ENCODE measurements at places on chromosomes 7 and 10.

DNA sequence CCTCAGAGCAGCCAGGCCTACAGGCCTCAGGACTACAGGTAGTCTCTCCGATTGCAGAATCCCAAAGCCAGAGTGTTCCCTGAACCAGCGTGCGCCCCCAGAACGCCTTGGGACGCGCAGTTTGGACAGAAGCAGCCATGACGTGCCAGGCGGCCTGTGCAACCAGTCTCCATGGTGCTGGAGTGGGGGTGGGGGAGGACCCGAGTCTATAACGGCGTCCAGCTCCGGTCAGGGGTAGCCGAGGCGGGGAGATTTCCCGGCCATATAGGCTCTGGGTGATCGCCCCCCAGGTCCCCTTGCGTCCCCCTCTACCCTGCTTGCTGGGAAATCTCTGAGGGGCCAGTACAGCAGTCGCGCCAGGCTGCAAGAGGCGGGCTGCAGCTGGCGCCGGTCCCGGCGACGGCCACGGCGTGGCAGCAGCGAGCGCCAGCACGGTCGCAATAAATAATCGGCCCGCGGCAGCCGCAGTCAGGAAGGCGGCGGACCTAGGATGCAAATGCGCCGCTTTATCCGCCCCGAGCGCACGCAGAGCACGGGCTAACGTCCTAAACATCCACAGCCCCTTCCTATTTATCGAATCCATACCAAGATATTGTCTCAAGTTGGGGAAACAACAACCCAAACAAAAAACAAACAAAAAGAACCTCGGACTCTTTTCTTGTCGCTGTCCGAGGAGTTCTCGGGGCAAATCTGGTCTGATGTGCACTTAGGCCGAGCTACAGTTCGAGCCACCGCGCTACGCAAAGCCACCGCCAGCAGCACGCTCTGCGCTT, 1.6 kb downstream of the HOXA3 start:
- DNase-seq: peak; percentile 16

DNA sequence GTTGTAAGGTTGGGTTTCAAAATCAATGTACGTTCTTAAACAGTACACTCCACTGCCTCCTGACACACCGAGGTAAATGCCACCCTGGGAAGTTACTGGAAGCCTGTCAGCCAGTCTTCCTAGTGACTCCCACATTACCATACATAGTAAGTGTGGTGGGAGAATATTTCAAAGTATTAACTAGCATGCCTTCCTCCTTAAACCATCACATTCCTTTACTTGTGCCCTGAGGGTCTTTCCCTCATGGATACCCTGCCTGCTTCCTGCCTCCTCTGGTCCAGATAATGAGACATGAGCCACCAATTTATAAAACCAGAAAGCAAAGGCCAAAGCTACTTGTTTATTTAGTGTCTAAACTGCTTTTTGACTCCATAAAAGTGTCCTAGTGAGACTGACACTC, 23.3 kb upstream of the SORCS3 start:
- DNase-seq: no peak

DNA sequence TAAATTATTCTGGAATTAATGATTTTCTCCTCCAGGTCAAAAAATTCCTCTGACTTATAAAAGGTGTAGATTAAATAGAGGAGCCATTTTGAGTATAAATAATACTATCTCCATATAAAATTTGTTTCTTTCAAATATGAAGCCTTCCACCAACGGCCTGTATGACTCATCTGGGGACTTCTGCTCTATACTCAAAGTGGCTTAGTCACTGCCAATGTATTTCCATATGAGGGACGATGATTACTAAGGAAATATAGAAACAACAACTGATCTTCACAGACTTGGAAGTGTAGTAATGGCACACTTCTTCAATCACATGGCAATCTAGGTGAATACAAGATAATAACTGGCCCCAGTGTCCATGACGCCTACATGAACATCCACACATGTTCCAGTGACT, 335.6 kb upstream of the HGF start:
- DNase-seq: no peak

- no peak for DNase-seq
Measured at GRCh38 chr10:93383562-93383981, 98.6 kb downstream of the MYOF start.

GRCh38 chr10:60549686-60550085, 160.0 kb upstream of the ANK3 start:
- no peak for DNase-seq

DNA sequence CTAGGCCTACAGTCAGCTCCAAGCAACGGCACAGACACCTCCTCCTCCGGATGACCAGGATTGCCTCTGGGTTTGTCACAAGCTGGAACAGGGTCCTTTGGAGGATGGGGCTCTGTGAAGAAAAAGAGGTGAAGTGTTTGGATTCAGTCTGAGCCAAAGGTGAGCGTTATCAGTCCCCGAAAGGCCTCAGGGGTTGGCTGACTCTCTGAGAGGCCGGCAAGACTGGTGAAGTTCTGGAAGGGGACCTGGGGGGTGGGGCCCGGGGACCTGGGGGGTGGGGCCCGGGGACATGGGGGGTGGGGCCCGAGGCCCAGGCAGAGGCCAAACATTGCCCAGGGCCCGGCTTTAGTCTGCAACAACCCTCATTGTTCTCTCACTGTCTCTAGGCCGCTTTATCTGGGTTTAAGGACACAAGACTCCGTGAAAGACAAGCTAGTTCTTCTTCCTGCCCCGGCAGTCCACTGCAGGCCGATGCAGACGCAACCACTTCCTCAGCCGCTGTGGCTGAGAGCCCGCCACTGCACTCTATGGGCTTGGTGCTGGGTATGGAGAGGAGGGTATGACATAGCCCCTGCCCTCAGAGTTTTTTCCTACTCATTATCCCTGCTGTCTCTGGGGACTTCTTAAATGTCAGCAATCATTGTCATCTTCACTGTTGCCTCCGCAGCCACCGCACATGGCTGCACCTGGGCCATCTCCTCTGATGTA, 27.4 kb upstream of the PSAP start:
- no peak for DNase-seq

DNA sequence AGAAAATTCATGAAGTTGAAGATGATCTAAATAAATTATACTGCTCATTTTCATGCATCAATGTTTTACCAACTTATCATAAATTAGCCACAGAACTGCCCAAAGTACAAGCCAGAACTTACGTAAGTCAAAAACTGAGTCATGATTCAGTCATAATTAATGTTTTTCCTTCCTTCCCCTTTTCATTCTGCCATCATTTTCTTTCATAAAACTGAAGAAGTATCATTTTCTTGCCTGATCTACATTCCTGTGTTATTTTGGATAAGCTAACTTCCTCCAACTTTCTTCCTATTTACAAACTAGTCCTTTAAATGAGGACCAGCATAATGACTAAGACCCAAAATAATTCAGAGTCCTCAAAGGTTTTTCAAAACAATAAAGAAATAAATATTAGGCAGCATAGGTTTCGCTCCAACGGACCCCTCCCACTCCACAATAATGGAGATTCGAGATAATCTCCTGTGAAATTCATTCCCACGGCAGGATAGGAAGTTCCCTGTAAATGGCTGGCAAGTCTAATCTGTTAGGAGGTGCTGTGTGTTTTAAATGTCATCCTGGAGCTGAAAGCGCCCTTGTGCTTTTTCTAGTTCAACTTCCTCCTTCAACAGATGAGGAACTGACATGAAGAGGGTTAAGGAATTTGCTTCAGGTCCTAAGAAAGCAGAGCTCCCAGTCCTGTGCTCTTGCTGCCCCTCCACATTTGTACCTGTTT, 218.9 kb downstream of the DOCK4 start:
- DNase-seq: no peak

- DNase-seq: no peak
Measured at GRCh38 chr10:18402853-18403252, 248.5 kb downstream of the NSUN6 start.

- DNase-seq: peak; percentile 56
Measured at GRCh38 chr10:116737627-116738327, 4.6 kb downstream of the HSPA12A start.

DNA sequence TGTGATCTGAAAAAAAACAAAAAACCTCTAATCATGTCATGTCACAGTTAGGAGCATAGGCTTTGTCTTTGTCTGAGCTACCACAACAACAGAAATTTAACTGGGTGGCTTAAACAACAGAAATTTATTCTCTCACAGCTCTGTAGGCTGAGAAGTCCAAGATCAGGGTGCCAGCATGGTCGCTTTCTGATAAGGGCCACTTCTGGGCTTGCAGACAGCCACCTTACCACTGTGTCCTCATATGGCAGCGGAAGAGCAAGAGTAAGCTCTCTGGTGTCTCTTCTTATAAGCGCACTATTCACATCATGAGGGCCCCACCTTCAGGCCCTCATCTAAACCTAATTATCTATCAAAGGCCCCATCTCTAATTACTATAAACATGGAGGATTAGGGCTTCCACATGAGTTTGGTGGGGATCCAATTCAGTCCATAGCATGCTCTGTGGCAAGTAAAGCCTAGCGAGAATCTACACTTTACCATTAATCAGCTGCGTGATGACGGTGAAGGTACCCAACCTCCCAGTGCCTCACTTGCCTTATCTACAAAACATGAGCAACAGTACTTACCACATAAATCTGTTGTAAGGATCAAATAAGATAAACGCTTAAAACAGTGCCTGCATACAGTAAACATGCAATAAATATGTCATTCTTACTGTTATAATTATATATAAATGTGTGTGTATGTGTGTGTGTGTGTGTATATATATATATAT, 17.3 kb downstream of the ZNF438 start:
- no peak for DNase-seq

GRCh38 chr10:61869774-61870525, 31.5 kb upstream of the ARID5B start:
- DNase-seq: no peak

DNA sequence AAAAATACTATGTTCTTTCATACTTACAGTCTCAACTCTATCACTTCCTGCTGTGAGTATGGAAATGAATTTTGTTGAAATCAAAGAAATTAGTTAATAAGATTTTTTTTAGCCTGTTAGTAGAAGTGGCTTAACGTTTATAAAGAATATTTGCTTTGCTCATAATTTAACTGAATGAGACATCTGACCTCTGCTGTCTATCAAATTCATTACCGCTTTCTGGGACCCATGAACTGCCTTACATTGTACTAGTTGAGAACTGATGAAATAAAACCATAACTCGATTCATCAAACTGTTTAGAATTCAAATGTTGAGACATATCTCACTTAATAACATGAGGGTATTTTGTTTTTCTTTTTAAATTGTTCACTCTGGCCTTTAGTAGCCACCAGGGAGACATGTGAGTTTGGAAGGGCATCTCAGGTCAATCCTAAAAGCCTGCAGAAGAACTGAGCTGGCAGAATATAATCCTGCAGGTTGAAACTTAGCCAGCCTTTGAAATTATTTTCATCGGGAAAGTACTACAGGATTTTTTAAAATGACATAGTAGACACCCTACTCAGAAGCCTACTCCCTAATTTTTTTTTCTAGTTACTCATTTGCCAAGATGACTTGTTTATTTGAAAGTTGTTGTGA, 78.7 kb downstream of the KIAA1217 start:
- DNase-seq: no peak

DNA sequence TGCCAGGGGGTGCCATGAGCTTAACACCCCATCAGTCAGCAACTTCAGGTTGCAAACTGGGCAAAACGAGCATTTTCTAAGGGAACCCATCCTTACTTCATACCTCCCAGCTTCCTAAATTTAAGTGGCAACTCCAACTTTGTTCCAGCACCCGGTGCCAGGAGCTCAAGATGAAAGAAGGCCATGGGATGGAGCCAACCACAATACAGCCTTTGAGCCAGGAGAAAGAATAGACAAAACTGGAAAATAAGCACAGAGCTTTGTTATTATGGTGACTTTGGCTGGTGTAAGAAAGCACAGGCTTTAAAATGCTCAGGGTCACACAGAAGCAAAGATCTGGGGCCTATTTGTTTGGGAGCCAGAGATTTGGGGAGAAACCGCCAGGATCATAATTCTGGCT, 388.7 kb upstream of the MGMT start:
- no peak for DNase-seq

- no peak for DNase-seq
Measured at GRCh38 chr10:132669208-132669861, 116.6 kb downstream of the NKX6-2 start.

- DNase-seq: no peak
Measured at GRCh38 chr7:70489813-70490212, 642.1 kb upstream of the GALNT17 start.

DNA sequence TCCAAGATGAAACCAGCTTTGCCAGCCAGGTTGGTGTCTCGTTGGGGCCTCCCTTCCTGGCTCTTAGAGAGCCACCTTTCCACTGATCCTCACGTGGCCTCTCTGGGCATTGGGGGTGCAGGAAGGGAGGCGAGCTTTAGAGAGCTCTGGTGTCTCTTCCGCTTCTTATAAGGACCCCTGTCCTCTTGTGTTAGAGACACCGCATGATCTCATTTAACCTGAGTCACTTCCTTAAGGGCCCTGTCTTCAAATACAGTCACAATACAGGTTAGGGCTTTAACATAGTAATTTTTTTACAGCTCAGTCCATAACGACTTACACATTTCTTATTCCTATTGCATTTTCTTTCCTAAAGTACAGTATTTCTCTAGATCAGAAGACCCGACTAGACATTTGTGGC, 535.8 kb downstream of the SDK1 start:
- no peak for DNase-seq

DNA sequence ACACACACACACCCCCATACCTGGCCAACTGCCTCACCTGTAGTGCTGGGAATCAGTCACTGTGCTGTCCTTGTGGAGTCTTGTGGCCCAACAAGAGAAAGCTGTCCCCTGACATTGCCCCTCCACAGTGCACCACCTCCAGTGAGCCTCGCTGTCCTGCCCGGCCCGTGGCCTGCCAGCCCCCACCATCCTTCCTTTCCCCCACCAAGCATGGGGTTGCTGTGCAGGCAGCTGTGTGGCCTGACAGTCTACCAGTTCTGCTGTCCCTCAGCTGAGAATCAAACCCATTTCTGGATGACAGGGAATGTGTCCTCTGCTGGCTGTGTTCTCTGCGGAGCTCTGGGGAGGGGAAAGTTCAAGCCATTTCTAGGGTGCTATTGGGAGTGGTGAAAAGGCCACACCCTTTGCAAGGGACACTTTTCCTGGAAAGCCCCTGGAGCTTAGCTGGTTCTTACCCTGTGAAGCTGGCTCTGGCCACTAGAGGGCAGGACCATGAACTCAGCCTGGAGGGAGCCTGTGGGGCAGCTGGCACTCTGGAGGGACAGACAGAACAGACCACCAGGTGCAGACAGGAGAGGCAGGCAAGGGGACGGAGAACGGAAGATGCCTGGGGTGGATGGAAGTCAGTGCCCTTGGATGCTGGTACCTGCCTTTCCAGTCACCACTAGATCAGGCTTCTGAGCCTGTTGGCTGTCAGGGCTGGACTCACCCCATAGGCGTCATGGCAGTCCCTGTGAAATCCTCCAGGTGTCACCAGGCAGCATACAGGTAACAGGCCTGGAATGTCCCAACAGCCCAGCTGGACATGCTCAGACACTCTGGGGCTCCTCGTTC, 10.5 kb upstream of the MTPAP start:
- DNase-seq: peak; percentile 35

- DNase-seq: no peak
Measured at GRCh38 chr7:29177963-29178600, 16.5 kb upstream of the CHN2 start.

All from substantia nigra (tissue), 51 donors.